ENCODE measurements at places on chromosomes 3 and 15. TPM values are rescaled to one million over a fixed set of nuclear protein-coding genes. Genes with fewer than 3 reads are reported as not detected.

The IL5RA gene
- total RNA-seq = not detected

The CCDC33 gene
- not detected for total RNA-seq

The ZNF148 gene
- total RNA-seq = 24.1 TPM

The CCR8 gene
- total RNA-seq = not detected

The PSMD6 gene
- total RNA-seq = 82.2 TPM

The ESYT3 gene
- 1.1 TPM for total RNA-seq

The GPR171 gene
- not detected for total RNA-seq

GRCh38 chr15:58078591-58078990 is 13.1 kb upstream of the ALDH1A2 start:
- no peak for DNase-seq

DNA sequence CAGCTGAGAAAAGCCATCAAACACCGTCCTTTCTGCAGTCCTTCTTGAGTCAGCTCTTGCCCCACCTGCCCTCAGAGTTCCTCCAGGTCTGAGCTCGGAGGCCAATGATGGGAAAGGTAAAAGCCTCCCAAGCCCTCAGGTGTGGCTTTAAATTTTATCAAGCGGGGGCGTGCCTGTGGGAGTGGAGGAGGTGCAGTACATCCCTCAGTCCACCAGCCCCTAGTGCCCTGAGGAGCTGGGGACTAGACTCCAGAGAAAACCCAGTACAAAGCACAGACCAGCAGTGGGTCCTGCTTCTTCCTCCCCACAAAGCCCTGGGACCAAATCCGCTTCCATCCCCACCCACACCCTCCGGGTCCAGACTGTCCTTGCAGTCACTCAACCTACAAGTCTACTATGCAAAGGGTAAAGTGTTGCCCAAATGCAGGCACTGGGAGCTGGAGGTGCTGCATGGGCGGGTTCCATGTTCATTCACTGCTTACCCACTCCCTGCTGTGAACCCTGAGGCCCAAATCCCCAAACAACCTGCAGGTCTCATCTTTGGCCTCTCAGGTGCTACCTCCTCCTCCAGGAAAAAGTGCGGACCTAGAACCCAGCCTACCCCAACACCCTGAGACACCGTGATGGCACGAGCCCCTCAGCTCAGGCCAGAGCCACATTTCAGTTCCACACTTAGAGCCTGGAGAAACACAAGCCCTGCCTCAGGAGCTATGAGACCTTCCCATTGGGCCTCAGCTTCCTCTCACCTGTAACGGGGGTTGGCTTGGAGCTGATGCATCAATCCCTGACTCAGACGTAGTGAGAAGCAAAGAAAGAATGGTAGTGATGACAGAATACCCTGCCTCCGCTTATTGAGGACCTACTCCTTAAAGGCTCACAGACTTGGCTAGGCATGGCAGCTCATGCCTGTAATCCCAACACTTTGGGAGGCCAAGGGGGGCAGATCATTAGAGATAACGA is 2.4 kb downstream of the PFKFB4 start:
- peak; percentile 76 for DNase-seq

DNA sequence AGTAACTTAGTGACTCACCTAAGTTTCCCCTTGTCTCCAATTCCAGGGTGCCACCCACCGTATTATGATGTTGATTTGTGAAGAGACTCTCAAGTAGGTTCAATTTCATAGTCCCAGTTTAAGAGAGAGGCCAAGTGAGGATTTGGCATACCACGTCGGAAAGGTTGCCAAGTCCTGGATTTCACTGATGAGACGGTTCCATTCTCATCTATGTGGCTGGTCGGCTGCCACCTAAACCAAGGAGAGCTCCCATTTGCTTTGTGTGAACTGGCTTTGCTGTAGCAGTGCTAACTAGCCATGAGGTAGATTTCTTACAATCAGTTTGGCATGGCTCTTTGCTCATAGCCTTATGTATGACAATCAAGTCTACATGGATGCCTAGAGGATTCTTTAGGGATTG is 653.6 kb downstream of the NLGN1 start:
- DNase-seq = no peak

DNA sequence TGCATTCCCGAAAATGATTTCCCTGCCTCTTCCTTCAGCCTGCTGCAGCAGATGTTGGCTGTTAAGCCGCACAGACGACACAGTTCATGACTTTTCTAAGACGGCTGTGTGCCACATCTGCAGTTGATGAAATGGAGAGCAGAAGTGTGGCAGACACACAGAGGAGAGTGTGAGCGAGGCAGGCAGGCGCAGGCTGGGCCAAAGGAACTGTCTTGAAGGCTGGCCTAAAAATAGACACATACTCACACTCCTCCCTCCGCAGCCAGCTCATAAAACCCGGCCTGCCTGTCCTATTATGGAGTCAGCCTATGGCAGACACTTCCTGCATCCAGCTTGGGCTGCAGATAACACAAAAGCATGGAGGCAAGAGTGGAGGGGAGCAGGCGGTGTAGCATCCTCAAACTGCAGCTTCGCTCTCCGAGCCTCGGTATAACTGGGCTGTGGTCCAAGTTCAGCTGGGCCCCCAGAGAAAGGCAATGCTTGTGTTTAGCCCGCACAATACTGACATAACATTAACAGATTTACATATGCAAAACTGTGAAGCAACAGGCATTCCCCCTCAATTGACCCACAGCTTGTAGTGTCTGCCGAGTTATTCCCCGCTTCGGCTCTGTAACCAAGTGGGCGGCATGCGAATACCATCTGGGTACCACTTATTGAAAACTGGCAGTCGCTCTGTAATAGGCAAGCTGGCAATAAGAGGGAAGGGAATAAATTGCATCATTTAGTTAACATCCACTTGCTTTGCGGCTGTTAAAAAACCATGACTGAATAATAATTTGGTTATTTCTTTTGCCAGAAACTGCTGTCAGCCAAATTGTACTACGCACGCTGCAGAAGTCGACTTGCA is 40.8 kb downstream of the FOXP1 start:
- peak; percentile 18 for DNase-seq

- DNase-seq = no peak
Measured at GRCh38 chr3:10021856-10022775, 4.1 kb upstream of the FANCD2 start.

GRCh38 chr3:70392227-70392626 is 79.8 kb upstream of the MDFIC2 start:
- no peak for DNase-seq

- peak; percentile 30 for DNase-seq
Measured at GRCh38 chr3:124760601-124761000, 30.3 kb downstream of the UMPS start.

DNA sequence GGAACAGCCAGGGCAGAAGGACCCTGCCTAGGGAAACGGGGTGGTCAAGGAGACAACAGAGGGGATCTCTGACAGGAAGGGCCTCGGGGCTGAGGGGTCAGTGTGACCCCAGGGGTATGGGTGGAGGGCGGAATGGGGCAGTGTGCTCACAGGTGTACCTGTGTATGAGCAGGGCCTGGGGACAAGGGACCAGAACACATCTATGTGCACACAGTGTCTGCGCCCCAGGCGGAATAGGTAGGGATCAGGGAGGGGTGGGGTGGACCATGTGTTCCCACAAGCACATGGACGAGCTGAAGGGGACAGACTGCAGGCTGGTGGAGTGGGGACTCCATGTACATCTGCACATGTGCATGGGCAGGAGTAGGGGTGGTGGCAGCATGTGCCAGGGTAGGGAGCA is 5.0 kb upstream of the TLR9 start:
- DNase-seq = no peak

GRCh38 chr15:99421172-99421656 is 144.6 kb upstream of the MEF2A start:
- DNase-seq = peak; percentile 28

GRCh38 chr3:60096403-60096802 is 1046.6 kb upstream of the CFAP20DC start:
- DNase-seq = no peak

DNA sequence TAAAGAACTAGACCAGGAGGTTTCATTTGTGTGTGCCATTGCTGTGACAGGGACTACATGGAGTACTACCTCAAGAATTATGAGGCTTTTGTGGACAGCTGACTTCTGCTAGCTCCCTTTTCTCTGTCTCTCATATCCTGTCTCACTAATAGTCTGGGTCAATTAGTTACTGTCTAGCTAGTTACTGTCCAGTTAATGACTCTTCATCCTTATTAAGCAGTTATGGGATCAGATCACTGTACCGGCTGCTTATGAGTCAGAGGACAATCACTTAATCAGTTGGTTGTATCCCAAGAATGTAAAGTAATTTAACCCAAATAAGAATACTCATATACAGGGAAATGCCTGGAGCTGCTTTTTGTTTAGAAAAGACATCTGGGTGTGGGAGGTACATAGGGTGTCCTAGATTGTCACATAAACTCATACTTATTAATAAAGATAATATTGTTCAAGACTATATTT is 158.0 kb downstream of the CDIN1 start:
- peak; percentile 65 for DNase-seq

- DNase-seq = no peak
Measured at GRCh38 chr15:93070132-93070531, 18.9 kb downstream of the RGMA start.
